Left renal pelvis (tissue), 4 donors: ENCODE measurements at places on chromosomes 3 and 15. TPM values are rescaled to one million over a fixed set of nuclear protein-coding genes. Genes with fewer than 3 reads are reported as not detected.

DIS3L gene
- 45.6 TPM for polyA plus RNA-seq

POLQ gene
- 5.0 TPM for polyA plus RNA-seq

GRCh38 chr3:16512435-16513140, 911 bp downstream of the RFTN1 start:
- no peak for DNase-seq

- no peak for DNase-seq
Observed at GRCh38 chr3:65153850-65154512, 466.2 kb upstream of the ADAMTS9 start.

DNA sequence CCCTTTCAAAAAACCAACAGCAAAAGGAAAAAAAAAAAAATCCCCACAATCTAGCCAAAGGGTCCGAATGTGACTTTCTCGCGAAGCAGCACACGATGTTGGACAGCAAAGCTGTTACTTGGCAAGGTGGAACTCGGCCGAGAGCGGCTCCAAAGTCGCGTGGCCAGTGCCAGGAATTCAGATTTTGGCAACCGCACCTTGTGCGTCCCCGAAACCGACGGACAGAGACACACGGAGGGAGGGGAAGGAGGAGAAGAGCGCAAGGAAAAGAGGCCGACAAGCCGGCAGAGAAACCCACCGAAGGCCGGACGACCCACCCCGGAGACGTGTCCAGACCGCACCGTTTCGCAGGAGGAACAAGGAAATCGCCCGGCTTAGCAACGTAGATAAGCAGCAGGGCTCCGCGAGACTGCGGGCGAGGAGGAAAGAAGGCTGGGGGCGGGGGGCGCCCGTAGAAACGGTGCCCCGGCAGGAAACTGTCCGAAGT, 517.3 kb downstream of the MECOM start:
- no peak for DNase-seq
